A549 (cell line): ENCODE measurements at places on chromosomes 2 and 18. TPM values are rescaled to one million over a fixed set of nuclear protein-coding genes. Genes with fewer than 3 reads are reported as not detected.

DNA sequence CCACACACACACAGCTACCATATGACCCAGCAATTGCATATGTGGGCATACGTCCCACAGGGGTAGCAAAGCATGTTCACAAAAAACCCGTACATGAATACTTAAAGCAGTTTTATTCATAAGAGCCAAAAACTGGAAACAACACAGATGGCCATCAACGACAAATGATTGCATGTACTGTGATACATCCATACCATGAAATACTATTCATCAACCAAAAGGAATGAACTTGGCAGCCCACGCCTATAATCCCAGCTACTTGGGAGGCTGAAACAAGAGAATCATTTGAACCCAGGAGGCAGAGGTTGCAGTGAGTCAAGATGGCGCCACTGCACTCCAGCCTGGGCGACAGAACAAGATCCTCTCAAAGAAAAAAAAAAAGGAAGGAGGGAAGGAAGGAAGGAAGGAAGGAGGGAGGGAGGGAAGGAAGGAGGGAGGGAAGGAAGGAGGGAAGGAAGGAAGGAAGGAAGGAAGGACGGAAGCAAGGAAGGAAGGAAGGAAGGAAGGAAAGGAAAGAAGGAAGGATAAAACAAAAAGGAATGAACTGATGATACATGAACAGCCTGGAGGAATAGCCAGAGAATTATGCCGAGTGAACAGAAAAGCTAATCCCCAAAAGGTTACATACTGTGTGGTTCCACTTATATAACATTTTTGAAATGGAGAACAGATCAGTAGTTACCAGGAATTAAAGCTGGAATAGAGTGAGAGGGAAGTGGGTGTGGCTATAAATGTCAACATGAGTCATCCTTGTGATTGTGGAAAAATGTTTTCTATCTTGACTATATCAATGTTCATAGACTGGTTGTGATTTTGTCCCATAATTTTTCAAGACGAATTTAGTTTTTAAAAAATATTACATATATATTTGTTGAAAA lies 19.6 kb upstream of the YPEL5 start:
- DNase-seq, result no peak

DNA sequence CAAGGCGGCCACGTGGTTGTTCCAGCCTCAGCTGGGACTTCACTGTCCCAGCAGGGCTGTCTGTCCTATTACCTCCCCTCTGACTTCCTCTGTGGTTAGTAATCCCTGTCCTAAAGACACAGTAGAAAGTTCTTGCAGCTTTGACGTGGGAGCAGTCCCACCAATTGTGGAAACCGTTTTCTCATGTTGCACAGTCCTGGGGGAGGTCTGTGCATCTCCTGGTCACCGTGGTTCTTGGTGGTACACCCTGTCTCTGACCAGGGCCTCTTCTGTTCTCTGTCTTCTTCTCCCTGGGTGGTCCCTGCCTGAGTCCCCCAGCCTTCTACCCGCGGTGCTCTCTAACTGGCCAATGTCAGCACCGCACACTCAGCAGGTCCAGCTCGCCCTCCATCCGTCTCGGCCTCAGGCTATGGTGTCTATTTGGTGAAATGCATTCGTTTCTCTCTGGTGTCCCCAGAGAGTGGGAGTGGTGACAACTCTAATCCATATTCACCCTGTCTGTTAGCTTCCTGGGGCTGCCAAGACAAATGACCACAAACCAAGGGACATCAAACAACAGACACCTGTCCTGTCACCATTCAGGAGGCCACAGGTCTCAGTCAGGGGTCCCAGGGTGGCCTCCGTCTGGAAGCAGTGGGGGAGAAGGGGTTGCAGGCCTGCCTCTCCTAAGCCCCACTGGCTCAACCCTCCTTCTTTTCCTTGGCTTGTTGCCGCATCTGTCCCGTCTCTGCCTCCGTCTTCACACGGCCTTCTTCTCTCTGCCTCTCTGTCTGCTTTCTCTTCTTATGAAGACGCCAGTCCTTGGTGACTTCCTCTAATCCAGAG lies 99.8 kb downstream of the SH3BP4 start:
- no peak for DNase-seq

DNA sequence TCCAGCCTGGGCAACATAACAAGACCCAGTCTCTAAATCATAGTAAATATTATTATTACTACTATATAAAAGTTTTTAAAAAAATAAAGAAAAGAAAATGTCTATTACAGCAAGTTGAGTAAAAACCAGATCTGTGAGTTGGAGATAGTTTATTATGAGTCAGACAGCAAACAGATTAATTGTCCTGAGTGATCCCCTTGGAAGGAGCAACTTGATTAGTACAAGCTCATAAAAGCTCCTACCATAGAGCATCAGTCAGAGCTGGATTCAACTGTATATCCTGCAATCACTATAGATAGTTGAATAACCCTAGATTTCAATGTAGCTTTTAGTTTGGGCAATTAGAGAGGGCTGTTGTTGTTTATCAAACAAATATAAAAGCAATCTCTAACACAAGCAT lies 84.1 kb downstream of the TRABD2A start:
- DNase-seq, result no peak

The GCG gene
- not detected in 3 replicates for polyA plus RNA-seq

The GIGYF2 gene
- polyA plus RNA-seq, result 28.8 to 31.9 TPM (median 31.2 TPM) in 3 replicates

- no peak for DNase-seq
Measured at GRCh38 chr2:136013955-136014354, 28.5 kb upstream of the DARS1 start.

The ANO7 gene
- 2.0 to 3.0 TPM (median 2.7 TPM) in 3 replicates for polyA plus RNA-seq

The RAB17 gene
- polyA plus RNA-seq, result 0.42 to 2.3 TPM (median 2.2 TPM) in 3 replicates

The OSBPL1A gene
- polyA plus RNA-seq, result 10.2 to 11.0 TPM (median 10.5 TPM) in 3 replicates

- no peak for DNase-seq
Measured at GRCh38 chr2:105937498-105938097, 192.9 kb downstream of the NCK2 start.

The VWA3B gene
- not detected in 3 replicates for polyA plus RNA-seq

GRCh38 chr2:69830045-69830905 lies 815 bp downstream of the GMCL1 start:
- peak; percentile 43 for DNase-seq

The CAPN13 gene
- polyA plus RNA-seq, result 0.13 to 0.18 TPM (median 0.16 TPM) in 3 replicates

The IHH gene
- polyA plus RNA-seq, result 0.08 to 0.13 TPM (median 0.10 TPM) in 3 replicates

DNA sequence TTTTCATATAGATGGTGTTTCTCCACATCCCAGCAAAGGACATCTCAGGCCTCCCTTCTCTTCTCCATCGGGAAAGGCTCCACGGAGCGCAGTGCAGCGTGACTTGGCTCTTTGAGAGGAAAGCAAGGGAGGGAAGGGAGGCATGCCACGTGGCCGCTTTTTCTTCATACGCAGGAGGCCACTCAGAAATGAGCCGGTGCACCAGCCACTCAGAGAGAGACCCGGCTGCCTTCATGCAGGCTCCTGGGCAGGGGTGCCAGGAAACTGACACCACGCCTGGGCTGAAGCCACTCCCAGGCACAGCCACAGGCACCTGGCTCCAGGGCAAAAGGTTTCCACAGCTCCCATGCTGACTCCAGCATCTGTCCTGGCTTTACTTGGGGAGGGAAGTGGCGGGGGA lies 11.1 kb upstream of the LOXHD1 start:
- no peak for DNase-seq

The PRADC1 gene
- polyA plus RNA-seq, result 12.1 to 13.9 TPM (median 12.4 TPM) in 3 replicates

The DSC2 gene
- 0.63 to 0.87 TPM (median 0.73 TPM) in 3 replicates for polyA plus RNA-seq

- no peak for DNase-seq
Measured at GRCh38 chr2:37771600-37772088, 100.2 kb upstream of the CDC42EP3 start.

The HNRNPLL gene
- 36.5 to 39.3 TPM (median 39.0 TPM) in 3 replicates for polyA plus RNA-seq

DNA sequence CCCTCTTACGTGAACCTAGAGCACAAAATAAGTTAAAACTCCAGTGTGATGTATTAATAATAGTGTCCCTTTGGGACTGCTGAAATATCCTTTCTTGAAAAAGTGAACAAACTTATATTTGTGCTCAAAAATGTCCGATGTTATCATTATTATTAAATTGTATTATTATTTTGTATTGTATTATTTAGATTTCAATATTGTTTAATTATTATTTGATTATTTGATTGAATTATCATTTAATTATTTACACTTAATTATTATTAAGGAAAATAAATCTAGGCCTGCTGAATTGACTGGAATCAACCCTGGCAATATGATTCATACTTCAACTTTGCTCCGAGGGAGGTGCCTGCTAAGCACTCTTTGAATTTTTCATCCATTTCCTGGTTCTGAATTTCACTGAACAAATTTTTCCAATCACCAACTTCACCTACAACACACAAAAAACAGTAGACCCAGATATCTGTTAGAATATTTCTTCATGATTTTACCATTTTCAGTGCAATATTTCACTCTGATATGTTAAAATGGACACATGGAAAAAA lies 10.9 kb upstream of the EIF2AK2 start:
- peak; percentile 42 for DNase-seq

GRCh38 chr18:75179819-75180600 lies 28.9 kb downstream of the PTGR3 start:
- no peak for DNase-seq

DNA sequence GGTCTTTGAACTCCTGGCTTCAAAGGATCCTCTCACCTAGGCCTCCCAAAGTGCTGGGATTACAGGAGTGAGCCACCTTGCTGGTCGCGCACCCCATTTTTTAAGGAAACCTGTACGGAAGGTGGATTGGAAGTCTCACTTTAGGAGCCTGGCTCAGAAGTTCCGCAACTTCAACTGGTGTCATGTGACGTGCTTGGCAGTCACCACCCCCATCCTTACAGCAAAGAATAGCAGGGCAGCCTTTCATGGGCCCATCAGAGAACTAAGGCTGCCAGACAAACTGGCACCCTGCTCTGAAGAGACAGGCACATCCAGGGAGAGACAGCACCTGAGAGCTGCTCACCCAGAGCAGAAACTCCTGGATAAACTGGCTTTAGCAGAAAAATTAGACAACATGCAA lies 3.3 kb upstream of the SLC66A2 start:
- no peak for DNase-seq

GRCh38 chr18:57051021-57051656 lies 95.7 kb upstream of the BOD1L2 start:
- no peak for DNase-seq

- DNase-seq, result no peak
Measured at GRCh38 chr2:99810225-99810624, 320.4 kb upstream of the REV1 start.

The LCT gene
- 0.01 to 0.05 TPM (median 0.04 TPM) in 3 replicates for polyA plus RNA-seq

GRCh38 chr2:121777699-121778058 lies 22.2 kb downstream of the TSN start:
- no peak for DNase-seq
